Stimulated activated CD4-positive, alpha-beta T cell treated with anti-CD3 and anti-CD28 coated beads, Interleukin-12 subunit alpha, Interleukin-12 subunit beta, amount 100 ng/mL, for 4 hours (primary cell): ENCODE measurements at places on chromosomes 2 and 18.

GRCh38 chr2:187429989-187430388 lies 18.1 kb downstream of the CALCRL start:
- DNase-seq = no peak

DNA sequence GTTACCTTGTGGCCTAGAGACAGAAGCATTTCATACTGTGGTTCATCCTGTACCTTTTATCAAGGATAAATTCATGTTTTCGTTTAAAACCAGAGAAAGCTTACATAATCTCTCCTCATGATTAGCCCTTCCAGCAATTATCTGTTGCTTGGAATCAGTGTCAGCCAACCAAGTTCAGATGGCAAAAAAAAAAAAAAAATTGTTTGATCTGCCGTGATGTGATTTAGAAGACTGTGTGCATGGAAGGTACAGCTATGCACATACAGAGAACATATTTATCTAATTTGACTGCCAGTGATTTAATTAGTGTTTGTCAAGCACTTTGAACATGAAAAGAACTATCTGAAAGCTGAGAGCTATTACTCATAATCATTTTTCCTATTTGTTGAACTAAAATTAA lies 180.9 kb downstream of the ZEB2 start:
- no peak for DNase-seq

DNA sequence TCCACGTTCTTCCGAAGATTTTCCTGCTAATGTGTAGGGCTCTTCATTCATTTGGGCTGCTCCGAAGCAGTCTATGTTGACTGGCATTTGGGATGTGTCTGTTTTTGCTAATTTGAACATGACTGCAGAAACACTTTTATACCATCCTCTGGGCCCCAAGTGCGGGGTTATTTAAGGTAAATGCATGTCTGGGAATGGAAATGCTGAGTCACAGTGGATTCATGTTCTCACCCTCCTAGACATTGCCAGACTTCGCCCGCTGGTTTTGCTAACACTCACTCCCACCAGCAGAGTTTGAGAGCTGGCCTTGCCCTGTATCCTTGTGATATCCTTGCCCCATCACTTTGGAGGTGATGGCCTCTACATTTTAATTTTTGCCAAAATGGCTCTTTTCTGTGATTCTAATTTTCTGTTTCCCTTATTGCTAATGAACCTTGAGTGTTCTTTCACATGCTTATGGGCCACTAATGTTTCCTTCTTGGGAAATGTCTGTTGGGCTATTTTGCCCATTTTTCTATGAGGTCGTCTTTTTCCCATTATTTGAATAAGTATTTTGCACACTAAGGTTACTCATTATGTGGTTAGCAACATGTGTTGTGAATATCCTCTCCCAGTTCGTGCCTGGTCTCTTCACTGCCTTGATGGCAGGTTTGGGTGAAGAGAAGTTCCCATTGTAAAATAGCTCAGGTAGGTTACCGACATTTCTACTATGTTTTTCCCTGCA lies 204.1 kb downstream of the GLI2 start:
- DNase-seq = no peak

- DNase-seq = no peak
Measured at GRCh38 chr2:26616706-26617587, 24.2 kb downstream of the CIB4 start.

- no peak for DNase-seq
Measured at GRCh38 chr2:8271461-8271860, 410.4 kb upstream of the ID2 start.

DNA sequence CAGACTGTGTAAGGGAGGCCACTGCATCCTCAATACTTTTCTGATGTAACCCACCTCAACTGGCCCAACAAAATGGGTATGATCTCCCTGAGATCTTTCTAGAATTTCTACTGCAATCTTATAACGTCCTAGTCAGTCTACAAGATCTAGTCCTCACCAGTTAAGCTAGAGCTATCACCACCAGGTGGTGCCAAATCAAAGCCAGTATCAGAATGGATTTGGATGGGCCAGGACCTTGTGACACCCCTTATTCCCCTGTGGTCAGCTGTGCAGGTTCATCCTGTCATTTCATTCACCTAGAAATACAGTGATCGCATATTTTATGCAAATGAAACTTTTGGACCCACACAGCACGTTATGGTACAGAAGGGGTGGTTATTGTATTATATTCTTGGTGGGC lies 90.3 kb downstream of the OLA1 start:
- peak; percentile 12 for DNase-seq

- DNase-seq = no peak
Measured at GRCh38 chr2:236430584-236430983, 139.0 kb upstream of the ACKR3 start.
